ENCODE measurements at places on chromosomes 12 and 14. TPM values are rescaled to one million over a fixed set of nuclear protein-coding genes. Genes with fewer than 3 reads are reported as not detected.

DNA sequence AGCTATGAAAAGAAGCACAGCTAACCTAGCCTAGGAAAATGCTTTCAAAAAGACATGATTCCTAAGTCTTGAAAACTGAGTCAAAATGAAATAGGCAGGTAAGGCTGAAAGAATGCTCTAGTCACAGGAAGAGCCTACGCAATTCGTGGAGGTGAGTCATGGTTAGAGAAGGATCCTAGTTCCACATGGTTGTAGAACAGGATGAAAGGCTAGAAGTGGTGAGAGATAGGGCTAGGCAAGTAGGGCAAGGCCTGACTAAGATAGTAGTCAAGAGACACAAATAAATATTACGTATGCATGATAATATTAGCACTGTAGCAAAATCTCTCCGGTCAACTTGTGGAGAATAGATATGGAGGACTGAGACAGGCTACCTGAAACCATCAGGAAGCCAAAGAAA lies 47.2 kb downstream of the PLCZ1 start:
- no peak for DNase-seq

GRCh38 chr12:40262657-40263056 lies 37.9 kb downstream of the LRRK2 start:
- DNase-seq = no peak

The SERPINA9 gene
- total RNA-seq = not detected

- peak; percentile 94 for DNase-seq
These were observed 103.4 kb upstream of the MAP1LC3B2 start for GRCh38 chr12:116455540-116456329.

The B3GNT4 gene
- 0.10 TPM for total RNA-seq

The KLHL33 gene
- 1.2 TPM for total RNA-seq

DNA sequence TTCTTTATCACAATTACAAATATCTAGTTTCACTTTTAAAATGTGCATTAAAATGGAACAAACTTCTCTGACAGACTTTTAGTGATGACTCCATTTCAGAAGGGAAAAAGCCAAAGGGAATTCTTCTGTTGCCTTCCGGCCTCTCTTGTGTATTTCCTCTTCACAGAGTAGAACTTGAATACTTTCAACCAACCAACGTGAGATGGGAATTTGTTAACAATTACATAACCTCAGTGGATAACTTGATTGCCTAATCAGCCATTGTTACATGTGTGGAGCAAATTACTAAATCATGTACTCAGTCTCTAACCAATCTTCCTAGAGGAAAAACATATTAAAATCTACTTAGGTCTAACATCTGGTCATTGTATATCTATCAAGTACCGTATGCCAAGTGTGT lies 291.1 kb downstream of the SYT1 start:
- no peak for DNase-seq

DNA sequence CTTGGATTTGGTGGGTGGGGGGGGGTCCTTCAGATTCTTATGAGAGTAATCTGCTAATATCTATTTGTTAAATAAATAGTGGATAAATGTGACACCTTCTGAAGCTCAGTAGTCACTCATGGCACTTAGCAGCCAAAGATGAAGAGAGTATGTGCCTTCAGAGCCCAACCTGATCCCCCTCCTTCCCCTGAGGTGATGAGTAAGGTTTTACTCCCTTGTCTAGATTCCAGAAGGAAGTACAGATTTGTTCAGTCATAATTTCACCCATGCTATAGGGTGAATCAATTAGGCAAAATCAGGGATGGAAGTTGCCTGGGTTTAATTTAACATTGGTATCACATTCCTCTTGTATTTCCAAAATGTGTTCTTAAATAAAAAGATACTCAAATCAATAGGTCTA lies 340.3 kb upstream of the ATP2B1 start:
- no peak for DNase-seq
